Tibial nerve (tissue), 4 donors: ENCODE measurements at places on chromosomes 16 and 17.

DNA sequence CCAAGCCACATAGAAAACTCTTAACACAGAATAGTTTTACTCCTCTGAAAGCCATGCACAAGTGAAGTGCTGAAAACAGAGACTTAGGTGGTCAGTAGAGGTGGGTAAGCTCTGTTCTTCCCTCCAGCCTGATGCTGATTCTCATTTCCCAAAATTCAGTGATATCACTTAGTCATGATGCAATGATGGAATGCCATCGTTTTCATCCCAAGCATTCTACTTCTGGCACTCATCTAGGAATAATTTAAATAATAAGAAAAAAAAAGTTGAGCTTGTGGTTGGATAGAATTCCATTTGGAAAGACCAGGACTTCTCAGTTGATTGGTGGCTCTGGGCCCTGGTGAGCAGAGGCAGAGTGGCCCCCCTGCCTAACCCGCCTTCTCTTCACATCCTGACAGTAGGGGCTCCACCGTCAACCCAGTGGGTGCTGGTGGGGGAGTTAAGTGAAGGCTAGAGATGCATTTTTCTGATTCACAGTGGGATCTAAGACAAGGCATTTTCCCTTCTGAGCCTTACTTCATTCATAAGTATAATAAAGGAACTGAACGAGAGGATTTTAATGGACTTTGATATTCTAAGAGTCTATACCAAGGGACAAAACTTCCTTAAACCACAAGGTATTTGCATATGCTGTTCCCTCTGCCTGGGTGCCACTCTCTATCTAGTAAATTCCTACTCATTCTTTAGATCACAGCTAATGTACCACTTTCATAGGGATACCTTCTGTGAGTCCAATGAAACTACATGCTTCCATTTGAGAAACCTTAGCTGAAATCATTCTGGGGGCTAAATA lies 310.3 kb upstream of the DYNLRB2 start:
- DNase-seq: no peak

GRCh38 chr16:6231398-6231797 lies 1101.2 kb upstream of the RBFOX1 start:
- DNase-seq: no peak

DNA sequence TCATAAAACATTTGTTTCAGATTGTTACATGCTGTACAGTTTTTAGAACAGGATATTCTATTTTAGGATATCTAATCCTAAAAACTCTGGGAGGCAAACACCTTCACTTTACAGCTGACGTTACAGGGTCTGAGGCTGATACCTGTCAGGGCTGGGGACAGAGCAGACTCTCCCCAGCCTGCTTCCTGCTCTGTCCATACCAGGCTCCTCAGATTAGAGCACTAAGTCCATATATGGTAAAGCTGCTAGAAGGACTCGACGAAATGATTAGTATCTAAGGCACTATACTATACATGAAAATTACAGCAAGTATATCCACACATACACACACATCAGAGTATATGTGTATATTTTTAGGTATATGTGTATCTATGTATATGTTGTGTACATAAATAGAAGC lies 125.2 kb downstream of the ZFHX3 start:
- no peak for DNase-seq

- DNase-seq: no peak
These were observed 3.5 kb downstream of the PPL start for GRCh38 chr16:4933433-4933832.

DNA sequence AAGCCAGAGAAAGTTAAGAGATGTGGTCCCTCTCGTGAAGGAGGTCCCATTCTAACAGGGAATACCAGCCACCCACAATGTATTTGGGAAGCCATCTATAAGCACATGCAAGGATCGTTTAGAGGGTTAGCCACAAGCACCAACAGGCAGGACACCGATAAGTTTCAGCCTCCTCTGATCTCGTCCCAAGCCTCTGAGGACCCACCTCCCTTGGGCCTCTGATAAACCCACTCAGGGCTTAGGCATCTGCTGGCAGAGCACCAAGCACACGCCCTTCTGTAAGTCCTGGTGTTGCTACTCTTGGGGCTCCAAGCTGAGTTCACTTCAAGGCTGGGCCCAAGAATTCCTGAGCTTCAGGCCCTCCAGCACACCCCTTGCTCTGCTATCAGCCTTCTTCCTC lies 5.4 kb upstream of the PNPO start:
- no peak for DNase-seq

DNA sequence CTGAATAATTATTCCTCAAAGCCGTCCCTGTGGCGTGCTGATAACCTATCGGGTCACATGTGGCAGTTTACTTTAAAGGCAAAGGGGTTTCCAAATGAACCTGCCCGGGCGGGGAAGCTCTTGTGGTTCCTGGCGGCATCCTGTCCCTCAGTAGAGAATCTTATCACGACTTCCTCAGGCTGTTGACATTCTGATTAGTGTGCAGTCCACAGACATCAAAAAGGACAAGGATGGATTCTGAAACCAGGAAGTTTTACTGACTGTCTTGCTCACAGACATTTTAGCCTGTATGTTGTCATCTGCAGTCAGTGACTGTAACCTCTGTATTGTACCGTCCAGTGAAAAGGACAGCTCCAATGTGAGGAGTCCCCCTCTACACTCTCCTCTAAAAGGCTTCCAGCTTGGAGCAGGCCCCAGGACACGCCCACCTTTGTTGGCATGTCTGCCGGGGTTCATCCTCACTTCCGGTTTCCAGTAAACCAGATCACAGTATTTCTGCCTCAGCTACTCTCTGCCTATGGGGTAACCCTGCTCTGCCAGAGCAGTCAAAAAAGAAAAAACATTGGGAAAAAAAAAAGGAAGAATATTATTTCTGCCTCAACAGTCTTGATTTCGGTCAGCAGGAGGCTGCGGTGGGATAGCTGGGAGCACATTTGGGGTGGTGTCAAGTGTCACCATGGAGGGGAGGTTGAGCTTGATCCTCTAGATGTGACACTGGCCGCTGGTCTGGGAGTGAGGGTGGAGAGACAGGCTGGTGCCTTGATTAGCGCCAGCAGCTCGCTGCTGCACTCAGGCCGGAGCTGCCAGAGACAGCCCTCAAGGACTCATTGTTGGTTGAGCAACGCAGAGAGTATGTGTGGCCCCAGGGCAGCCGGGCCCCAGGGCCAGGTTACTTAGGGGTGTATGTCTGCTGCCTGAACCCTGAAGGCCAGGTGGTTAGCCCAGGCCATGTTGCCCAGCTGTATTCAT lies 89.0 kb upstream of the DNAH17 start:
- no peak for DNase-seq

DNA sequence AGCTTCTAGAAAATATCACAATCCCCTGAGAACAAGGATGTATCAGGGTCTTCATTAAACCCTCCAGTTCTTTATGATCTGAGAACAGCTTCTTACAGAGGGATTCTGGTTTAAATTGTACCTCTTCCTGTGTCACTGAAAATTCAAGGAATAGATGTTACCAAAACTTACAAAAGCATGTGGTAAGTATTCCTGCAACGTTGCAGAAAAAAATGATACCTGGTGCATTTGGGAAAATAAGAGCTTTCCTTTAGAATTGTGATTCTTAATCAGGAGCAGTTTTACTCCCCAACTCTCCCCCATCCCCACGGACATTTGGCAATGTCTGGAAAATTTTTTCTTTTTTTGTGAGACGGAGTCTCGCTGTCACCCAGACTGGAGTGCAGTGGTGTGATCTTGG lies 7.3 kb downstream of the SLFN14 start:
- no peak for DNase-seq

- DNase-seq: no peak
These were observed 833 bp downstream of the WSCD1 start for GRCh38 chr17:6070913-6071511.

GRCh38 chr16:75241412-75241811 lies 10.0 kb downstream of the BCAR1 start:
- no peak for DNase-seq

DNA sequence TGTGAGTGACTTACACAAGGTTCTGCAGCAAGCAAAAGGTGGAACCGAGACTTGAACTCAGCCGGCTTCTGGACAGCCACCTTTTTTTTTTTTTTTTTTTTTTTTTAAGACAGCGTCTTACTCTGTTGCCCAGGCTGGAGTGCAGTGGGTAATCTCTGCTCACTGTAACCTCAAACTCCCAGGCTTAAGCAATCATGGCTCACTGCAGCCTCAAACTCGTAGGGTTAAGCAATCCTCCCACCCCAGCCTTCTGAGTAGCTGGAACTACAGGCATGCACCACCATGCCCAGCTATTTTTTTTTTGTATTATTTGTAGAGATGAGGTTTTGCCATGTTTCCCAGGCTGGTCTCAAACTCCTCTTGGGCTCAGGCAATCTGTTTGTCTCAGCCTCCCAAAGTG lies 55.2 kb upstream of the GOT2 start:
- no peak for DNase-seq

GRCh38 chr17:49823614-49824013 lies 24.3 kb downstream of the TAC4 start:
- no peak for DNase-seq

- no peak for DNase-seq
These were observed at the start of gene RHBDL3 for GRCh38 chr17:32265192-32265923. Gene RHBDL3 (plus strand): TSS chr17:32265832. CDS start chr17:32266190, 358 bp downstream.
